ENCODE measurements at places on chromosomes 16 and 17.
A peak's percentile ranks its signal among the peaks of the same experiment; 100 is the strongest.

DNA sequence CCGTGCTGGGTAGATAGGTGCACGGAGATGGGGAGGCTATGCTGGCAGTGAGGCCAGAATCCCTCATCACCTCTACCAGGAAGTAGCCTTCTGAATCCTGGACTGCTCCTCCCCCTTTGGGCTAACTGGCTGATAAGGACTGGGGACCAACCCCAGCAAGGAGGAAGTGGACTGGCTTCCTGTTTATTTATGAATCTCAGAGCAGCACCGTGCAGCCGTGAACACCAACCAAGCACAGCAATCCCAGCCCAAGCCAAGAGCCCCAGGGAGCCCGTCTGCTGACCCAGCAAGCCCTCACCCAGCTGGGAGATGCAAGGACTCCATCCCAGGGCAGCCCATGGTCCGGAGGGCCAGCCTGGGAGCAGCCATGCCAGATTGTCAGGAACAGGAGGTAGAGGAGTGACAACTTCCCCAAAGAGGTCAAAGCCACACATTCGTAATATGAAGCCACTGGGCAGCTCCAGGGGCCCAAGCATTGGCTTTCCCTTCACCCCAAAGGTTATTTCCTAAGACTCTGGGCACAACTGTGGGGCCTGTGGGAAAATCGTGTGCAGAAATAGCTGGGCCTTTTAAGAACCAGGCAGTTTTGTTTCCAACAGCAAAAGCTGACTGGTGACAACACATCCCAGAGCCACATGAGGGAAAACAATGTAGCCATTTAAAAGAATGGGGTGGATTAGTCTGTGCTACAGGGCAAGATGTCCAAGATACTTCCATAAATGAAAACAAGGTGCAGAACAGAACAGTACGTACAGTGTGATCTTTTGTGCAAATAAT is 23.9 kb downstream of the PHB1 start:
- DNase-seq = no peak

GRCh38 chr17:58402047-58402446 is 15.3 kb downstream of the RNF43 start:
- DNase-seq = no peak

DNA sequence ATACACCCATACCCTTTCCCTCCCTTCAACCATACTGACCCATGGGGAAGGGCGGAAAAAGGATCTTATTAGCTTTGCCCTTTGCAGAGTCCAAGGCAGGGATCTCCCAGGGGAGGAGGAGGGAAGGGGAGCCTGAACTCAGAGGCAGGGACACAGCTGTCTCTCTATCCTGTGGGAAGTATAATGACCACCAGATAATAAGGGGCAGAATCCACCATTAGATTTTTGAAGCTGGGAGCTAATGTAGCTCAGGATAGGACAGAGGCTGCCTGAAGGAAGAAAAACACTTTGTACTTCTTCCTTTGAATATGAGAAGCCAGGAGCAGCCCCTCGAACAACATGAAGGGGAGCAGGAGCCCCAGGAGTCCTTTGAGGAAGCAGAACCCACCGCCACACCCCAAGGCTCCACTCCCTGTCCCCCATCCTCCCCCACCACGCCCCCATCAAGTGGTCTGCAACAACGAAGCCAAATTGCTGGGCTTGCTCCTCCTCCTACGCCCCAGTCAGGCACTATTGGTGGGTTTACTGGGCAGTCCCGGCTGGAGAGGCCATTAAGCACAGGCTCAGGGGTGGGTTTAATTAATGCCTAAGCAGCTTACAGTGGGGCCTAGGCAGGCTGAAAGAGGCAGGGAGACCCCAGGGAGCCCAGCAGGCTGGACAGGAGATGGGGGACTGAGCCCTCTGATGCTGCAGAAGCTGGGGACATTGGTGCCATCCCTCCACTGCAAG is 5.3 kb downstream of the MPP2 start:
- DNase-seq = no peak

DNA sequence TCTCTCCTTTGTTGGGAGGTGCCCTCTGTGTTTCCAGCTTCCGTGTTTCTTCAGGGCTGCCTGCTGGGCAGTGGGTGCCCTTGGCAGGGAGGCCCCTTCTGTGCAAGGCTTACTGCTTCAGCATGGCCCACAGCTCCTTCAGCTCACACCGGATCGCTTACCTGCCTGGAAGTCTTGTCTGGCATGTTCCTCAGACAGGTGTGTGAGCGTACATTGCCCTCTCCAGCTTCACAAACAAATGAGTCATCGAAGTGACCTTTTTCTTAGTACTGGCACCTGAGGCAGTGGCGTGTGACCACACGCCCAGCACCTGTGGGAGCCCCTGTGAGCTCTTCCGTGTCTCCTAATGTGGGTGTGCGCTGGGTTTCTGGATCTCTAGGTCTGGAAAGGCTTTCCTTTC is 3.5 kb downstream of the RAB40C start:
- peak; percentile 89 for DNase-seq

GRCh38 chr16:54411544-54411943 is 125.0 kb upstream of the IRX3 start:
- DNase-seq = peak; percentile 18

- no peak for DNase-seq
Observed at GRCh38 chr17:10117581-10118001, 80.8 kb downstream of the GAS7 start.

DNA sequence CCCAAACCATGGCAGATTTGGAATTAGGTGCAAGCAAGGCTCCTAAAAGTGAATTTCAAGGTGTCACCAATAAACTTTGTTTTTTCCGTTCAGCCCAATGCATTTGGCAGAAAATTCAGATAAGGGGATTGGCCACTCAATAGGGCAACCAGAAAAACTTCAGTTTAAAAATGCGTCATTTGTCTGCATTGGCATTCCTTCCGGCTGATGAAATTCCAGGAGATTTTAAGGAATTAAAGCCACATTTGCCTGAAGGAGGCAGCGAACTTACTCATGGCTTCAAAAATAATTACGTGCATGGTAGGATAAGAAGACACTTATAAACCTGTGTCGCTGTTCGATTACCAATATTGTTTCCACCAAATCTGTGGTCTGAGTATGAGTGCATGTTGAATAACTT is 151.9 kb downstream of the SALL1 start:
- no peak for DNase-seq

DNA sequence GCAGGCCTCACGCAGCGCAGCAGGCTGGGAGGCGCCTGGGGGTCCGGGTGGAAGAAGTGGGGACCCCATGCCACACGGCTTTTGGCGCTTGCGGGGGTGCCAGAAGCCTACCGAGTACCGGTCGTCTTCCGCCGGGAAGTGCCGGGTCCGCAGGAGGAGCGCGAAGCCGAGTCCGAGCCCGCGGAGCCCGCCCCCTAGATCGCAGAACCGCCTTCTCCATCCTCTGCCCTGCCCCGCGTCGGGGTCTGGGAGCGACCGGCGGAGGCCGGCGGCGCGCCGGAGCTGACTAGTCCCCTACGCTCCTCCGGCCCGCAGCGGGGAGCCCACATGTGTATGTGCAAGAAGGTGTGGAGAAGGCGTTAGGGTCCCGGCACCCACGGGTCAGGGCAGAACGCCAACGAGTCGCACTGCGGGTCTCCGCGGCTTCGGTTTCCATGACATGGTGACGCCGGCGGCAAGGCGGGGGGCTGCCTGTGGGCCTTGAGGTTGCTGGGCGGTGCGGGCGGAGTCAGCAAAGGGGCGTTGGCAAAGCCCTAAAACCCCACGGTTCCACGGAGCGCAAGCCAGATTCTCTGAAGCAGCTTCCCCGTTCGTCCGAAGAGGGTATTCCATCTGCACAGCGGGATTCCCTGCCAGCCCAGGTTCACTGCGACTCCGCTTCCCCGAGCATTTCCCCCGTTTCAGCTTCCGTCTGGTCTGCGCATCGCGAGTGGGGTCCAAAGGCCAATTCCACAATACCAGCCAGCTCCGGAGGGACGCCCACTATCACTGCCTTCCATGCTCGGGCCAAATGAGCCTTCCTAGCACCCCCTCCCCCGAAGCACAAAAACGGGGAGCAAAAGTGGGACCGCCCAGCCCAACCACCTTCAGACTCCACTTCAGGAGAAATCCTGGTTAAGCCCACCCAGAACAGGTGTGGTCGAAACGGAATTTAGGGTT is 2.3 kb upstream of the LHX1 start:
- DNase-seq = no peak
